ENCODE measurements at places on chromosomes 7 and 10.

DNA sequence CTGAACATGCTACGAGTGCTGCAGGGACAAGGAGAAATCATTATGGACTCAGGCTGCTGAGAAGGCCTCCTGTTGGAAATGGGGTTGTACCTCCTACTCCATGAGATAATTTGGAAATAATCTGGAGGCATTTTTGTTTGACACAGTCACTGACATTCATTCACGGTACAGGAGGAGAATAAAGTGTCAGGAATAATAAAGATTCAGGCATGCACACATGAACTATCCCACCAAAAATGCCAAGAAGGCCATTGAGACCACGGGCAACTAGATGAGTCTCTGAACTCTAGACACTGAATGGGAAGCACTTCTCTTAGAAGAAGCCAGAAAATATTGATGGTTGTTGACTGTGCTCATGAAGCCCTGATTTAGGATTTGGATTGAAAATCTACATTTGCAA, 220.9 kb upstream of the HABP2 start:
- no peak for DNase-seq

GRCh38 chr7:107167483-107168232, 1.1 kb upstream of the HBP1 start:
- DNase-seq, result peak; percentile 71

- DNase-seq, result no peak
These were observed 163.3 kb downstream of the USP6NL start for GRCh38 chr10:11448190-11448544.

DNA sequence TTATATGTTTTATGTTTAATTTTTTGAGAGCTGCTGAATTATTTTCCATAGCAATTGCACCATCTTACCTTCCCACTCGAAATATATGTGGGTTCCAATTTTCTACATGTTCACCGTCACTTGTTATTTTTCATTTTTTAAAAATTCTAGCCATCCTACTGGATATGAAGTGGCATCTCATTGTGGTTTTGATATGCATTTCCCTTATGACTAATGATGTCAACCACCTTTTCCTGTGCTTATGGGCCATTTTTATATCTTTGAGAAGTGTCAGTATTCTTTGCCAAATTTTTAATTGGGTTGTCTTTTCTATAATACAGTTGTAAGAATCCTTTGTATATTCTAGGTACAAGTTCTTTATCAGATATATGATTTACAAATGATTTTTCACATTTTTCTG, 27.8 kb downstream of the NHLRC2 start:
- DNase-seq, result peak; percentile 8

GRCh38 chr10:29026802-29027580, 261.9 kb upstream of the LYZL1 start:
- DNase-seq, result no peak

DNA sequence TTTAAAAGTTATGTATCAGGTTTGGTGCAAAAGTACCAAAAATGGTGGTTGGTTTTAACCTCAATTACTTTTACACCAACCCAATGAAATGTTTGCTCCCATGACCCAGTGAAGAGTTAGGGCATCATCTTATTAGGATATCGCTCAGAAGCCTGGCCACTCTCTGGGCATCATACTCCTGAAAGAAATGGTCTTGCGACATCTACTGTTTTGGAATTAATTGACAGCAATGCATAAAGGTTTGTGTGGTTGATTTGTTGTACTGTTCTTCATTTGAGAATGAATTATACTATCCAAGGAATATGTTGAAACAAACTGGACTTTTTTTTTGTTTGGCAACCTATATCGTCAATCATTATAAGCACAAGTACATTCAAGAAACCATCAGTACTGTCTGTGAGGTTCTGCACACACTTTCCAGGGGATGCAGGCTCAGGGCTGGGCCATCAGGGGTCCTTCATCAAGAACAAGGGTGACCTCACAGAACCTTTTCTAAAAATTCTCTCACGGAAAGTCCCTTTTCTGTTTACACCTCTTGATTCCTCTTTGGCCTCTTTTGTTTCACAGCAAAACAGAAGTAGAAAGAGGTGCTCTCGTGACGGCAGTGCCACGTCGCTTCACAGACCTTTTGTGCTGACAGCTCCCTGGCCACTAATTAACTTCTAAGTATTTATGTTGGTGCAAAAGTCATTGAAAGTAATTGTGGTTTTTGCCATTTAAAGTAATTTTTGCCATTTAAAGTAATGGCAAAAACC, 117.2 kb upstream of the KLF6 start:
- peak; percentile 85 for DNase-seq
